ENCODE measurements at places on chromosomes 3 and 15.

- DNase-seq: no peak
These were observed 126.6 kb downstream of the ZNF609 start for GRCh38 chr15:64586984-64587383.

- DNase-seq: peak; percentile 59
These were observed 468 bp downstream of the UBP1 start for GRCh38 chr3:33439546-33440327.

- DNase-seq: no peak
These were observed 35.1 kb downstream of the HGD start for GRCh38 chr3:120646771-120647432.

DNA sequence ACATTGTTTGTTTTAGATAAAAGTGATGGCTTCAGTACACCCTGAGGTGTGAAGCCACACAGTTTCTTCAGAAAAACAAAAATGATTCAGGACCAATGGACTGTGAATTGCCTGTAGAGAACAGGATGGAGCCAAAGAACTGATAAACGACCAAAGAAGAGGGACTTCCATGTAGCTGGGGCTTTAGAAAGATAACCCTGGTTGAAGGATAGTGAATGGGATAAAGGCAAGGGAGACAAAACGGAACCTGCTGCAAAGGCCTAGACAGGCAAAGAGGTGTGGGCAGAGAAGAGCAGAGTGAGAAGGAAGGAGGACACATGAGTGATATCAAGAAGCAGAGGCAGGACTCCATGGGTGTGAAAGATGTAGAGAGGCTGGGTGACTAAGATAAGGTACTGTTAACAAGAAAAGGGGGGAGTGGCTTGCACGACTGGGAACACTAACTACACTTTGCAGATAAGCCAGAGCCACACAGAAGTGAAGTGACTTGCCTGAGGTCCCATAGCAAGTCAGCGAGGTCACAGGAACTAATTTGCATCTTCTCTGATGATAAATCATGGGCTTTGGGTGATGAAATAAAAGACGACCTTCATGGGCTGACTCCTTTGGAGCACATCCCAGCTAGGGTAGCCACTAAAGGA is 44.3 kb downstream of the RAB6B start:
- DNase-seq: peak; percentile 6

DNA sequence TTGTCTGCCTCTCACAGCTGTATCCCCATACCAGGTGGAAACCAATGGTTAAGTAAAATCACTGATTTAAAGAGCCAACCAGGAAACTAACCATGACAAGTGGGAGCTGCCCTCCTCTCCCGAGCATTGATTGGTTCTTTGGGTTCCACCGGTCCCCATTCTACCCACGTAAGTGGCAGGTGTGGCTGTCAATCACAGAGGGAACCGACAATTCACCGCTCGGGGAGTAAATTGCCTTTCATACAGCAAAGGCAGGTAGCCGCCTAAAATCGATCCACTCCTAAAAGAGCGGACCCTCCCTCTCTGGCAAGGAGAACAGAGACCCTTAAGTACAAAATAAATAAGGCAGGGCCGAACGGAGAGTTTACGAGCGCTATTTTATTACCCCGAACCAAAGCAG is 1.2 kb downstream of the ERC2 start:
- peak; percentile 69 for DNase-seq

DNA sequence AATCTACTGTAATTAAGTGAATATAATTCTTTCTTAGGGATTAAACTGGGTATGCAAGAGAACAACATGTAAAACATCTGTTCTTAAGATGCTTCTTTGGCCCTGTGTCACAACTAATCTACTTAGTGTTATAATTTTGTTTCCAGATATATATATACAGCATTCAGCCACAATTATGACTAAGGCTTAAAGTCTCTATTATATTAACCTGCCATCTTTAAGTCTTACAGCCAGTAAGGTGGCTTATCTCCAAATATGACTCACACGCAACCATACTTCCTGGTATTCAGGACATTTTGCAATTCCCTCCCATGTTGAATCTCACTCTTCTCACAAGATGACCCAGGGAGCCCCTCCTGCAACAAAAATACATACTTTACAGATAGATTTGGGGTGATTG is 6.6 kb upstream of the KBTBD8 start:
- no peak for DNase-seq

GRCh38 chr15:78715434-78715833 is 74.4 kb upstream of the CHRNB4 start:
- DNase-seq: no peak

DNA sequence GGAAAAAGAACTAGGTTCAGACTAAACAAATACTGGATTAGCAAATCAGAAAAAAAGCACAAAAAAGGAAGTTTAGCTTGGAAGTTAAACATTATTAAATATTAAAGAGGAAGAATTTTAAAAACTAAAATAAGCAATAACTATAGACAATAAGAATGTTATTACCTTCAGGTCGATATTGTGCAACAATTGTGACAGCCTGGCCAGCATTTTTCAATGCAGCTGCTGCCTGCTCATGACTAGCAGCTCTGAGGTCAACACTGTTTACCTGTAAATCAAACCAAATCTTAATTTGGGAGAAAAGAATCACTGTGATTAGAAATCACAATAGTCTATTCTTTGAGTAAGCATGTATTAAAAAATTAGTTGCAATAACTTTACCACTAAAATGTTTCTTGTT is 75.1 kb upstream of the MELTF start:
- no peak for DNase-seq

DNA sequence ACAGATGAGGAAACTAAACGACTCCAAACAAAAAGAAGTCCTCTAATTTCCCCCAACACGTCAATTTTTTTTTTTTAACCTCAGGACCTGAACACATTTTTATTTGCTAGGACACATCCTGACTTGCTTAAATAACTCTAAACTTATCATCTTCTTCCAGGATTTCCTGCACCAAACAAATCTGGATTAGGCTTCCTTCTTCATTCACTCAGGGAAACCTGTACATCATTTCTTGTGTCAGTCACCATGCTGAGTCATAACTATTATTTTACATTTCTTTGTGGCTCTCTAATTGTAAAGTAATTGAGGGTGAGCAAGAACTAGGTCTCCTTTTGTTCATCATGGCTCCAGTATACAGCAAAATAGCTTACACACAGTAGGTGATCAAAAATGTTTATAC is 433.4 kb upstream of the GBE1 start:
- DNase-seq: no peak

DNA sequence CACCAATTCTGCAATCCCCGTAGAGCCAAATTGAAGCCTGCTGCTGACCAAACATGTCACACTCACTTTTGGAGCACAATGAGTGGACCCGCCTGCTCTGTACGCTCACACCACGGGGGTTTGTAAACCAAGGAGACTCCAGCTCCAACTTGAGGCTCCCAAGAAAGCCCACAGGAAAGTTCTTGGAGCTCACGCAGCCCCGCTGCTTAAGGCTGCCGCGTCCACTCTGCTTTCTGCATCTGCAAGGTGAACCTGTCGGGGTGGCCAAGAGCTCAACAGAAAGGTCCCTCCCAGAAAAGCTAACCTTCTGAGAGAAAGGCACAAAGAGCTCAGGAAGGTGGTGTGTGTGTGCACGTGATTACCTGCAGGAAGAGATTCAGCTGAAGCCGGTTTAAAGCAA is 94.9 kb downstream of the PCSK6 start:
- no peak for DNase-seq

- no peak for DNase-seq
These were observed 36.8 kb downstream of the TBC1D2B start for GRCh38 chr15:78040653-78041244.

DNA sequence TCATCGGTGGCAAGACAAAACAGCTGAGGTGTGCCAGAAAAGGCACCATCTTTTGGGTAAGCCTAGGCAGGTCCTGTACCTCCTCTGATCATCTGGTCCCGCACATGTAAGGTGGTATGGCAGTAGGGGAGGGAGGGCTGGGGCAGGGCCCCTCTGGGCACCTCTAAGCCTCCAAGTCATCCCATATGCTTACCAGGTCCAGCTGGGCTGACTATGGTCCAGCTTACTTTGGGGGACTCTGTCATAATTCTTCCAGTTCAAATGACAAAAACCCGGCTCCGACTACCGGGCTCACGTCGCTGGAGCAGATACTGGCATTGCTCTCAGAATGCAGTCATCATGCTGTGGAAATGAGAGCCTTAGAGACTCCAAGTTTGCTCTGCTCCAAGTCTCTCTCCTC is 1.9 kb upstream of the RAB6B start:
- no peak for DNase-seq

Measured in stimulated activated CD4-positive, alpha-beta T cell treated with anti-CD3 and anti-CD28 coated beads, Interleukin-15, amount 100 ng/mL, for 24 hours (primary cell).